HEK293T (cell line): ENCODE measurements at places on chromosomes 4 and X.

DNA sequence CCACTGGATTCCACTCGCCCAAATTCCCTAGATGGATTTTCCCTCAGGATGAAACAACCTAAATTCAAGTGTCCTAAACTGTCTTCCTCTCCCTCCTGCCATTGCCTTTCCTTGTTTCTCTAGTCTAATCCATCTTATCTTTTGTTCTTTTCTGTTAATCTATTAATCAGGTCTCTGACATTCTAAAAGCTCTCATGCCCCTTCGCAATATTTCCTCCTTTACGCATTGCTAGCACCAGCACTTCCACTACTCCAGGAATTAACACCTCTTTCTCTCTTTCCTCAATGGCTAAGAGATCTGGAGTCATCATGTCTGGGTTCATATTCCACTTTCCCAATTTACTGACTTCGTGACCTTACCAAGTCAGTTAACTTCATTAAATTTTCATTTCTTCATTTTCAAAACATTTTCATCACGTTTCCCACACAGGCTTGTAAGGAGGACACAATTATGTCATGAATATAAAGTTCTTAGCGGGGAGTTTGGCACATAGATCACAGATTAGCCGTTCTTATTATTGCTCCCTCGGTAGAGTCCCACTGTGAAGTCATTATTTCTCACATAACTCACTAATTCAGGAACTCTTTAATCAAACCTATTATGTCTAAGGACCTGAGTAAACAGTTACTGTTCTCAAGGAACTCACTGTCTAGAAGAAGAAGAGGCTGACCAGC is 45.3 kb downstream of the FAT4 start:
- peak; percentile 5 for DNase-seq

DNA sequence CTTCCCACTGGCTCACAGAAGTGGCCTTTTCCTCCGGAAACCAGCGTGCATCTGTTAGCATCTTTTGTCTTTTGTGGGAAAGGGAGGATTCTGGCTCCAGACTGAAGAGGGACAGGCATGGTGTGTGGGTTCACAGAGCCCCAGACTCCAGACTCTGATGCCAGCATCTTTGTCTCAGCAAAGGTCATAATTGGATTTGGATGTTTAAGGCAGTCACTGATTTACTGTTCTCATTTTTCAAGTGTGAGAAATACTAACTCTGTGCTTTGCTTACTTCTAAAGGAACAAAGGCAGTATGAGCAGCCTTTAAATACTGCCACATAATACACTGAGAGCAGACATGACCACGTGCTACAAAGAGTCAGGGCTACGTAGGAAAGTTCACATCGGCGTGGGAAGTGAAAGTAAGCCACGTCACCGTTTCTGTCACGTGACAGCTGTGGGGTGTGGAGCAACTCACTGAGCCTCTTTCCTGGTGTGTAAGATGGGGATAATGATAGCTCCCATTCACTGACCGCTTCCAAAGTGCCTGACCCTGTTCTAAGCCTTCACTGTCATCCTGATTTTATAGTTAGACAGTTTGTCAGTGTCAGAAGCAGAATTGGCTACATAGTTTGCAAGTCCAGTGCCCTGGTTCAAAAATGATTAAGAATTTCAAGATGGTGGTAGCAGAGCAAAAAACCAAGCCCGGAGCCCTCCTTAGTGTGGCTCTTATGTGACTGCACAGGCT is 24.8 kb upstream of the TMSB4X start:
- DNase-seq, result no peak

GRCh38 chr4:182478475-182478874 is 235.3 kb downstream of the TENM3 start:
- DNase-seq, result no peak

GRCh38 chr4:173171098-173171497 is 2.5 kb downstream of the GALNT7 start:
- peak; percentile 25 for DNase-seq

- DNase-seq, result no peak
These were observed 3.0 kb downstream of the FNIP2 start for GRCh38 chr4:158771776-158772175.

DNA sequence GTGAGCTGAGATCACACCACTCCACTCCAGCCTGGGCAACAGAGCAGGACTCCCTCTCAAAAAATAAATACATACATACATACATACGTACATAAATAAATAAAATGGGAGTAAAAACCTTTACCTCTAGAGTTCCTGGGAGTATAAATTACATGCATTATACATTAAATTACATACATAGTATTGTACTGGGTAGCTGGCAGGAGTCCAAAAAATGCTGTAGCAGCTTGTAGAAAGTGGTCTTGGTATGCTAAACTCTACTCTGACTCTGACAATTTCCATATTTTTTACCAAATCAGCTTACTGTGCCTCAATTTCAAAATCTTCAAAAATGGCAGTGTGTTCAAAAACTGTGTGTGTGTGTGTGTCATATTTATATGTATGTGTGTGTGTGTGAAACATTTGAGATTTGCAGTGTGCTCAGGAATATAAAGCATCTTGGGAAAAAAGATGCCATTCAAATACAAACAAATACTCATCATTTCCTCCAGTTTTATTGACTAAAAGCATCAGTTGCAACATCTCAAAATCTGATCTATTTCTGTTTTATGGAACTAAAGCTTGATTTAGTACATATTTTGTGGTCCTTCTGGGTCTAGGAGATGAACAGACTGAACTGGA is 171.7 kb downstream of the SHROOM3 start:
- no peak for DNase-seq

GRCh38 chrX:80550722-80551121 is 130.5 kb downstream of the TENT5D start:
- peak; percentile 26 for DNase-seq

GRCh38 chr4:98363431-98363830 is 102.2 kb downstream of the RAP1GDS1 start:
- no peak for DNase-seq

DNA sequence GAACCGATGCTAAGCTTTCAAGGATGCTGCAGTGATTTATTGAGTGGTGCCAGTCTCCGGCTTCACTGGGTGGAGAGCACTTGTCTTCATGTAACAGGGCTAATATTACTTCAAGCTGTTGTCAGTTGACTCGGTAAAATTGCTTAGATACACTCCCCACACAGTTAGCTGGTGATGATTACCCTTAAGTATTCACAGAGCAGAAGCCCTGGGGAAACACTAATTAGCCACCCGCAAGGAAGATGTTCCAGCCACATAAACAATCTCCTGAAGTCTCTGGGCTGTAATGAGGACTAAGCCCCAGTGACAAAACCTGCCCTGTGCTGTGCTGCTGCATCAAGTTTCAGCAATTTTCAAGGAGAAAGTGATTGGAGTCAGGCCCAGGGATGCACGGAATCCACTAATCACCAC is 37.3 kb upstream of the GK2 start:
- DNase-seq, result peak; percentile 6

GRCh38 chrX:155086202-155086840 is 15.0 kb downstream of the BRCC3 start:
- peak; percentile 57 for DNase-seq

- DNase-seq, result peak; percentile 4
These were observed 11.5 kb downstream of the CTAG1A start for GRCh38 chrX:154596290-154596929.

GRCh38 chrX:135388841-135389240 is 32.9 kb upstream of the SMIM10L2A start:
- DNase-seq, result no peak

- no peak for DNase-seq
These were observed 531.4 kb downstream of the INPP4B start for GRCh38 chr4:142314686-142315085.

- no peak for DNase-seq
These were observed 405.9 kb upstream of the MAD2L1 start for GRCh38 chr4:120472447-120473131.
